RWPE1 (cell line): ENCODE measurements at places on chromosomes 1 and 21.

GRCh38 chr21:27379354-27379753, 412.5 kb upstream of the ADAMTS5 start:
- DNase-seq: no peak

DNA sequence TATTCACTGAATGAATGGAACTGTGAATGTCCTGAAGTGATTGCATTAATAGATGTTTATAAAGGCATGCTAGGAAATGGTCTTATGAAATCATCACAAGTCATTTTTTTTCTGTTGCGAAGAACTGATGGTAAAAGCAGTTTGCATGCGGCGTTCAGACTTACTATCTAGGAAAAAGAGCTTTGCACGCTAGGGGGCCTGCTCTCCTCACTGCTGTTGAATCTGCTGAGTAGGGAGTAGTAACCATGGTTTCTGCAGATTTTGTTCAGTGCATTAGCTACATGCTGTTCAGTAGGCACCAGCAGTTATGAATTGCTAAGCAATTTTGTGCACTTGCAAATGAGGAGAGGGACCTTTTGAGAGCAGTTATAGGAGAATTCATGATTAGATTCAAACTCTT, 57.9 kb downstream of the CENPF start:
- no peak for DNase-seq

GRCh38 chr1:12179111-12179519, 12.3 kb downstream of the TNFRSF1B start:
- DNase-seq: no peak

DNA sequence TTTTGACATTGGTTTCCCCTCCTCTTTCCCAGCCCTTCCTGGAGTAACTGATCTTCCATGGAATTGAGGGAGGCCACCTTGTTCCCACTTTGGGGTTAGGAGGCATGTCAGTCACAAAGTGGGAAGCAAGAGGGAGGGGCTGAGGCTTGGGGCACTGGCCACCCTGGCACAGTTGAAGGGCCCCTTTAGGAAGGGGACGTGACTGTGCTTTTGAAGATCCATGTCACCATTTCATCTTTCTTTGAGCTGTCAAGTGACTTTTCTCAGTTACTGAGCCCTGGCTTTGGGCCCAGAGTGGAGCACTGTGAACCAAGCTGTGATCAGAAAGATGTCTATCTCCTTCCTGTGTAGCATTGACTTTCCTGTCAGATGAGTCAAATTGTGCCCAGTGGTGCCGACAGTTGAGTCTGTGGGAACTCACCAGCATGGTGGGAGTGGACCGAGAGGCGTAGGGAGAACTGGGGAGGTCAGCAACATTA, 38.5 kb upstream of the TDRD10 start:
- DNase-seq: no peak

GRCh38 chr1:53541761-53542550, 82.8 kb downstream of the DMRTB1 start:
- peak; percentile 64 for DNase-seq
